ENCODE measurements at places on chromosomes 7 and 10.

DNA sequence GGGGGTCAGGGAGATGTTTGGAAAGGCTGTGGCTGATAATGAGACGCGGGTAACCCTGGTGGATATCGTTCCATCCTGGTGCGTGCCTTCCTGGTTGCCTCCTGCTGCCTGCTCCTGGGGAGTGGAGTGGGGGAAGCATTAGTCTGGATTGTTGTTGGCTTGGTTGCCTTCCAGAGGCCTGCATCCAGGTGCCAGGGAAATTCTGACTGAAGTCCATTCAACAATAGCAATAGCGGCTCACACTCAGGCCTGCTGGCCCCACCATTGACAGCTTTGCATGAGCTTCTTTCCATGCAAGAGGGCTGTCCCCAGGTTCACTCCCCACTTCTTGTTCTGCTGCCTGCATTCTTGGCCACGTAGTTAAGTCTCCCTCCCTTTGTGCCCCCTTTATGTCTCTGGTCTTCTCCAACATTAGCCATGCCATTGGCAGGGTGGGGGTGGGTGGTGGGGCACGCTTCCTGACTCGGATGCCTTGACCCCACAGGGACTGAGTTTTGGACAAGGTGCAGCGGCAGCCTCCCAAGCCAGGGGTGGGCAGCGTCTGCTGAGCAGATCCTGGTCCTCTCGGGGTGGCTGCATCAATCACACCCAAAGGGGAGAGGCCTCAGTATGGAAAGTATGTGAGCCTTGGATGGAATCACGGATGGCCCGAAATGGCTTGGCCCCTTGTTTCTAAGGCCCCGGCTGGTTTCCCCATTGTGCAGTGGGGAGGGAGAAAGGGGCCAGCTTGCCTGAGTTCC is 150.2 kb downstream of the GRK5 start:
- DNase-seq: no peak

GRCh38 chr7:132532281-132532680 is 44.0 kb downstream of the PLXNA4 start:
- no peak for DNase-seq

GRCh38 chr7:46972205-46972604 is 609.7 kb downstream of the TNS3 start:
- DNase-seq: no peak

GRCh38 chr10:126634347-126634746 is 36.1 kb downstream of the C10orf90 start:
- no peak for DNase-seq

DNA sequence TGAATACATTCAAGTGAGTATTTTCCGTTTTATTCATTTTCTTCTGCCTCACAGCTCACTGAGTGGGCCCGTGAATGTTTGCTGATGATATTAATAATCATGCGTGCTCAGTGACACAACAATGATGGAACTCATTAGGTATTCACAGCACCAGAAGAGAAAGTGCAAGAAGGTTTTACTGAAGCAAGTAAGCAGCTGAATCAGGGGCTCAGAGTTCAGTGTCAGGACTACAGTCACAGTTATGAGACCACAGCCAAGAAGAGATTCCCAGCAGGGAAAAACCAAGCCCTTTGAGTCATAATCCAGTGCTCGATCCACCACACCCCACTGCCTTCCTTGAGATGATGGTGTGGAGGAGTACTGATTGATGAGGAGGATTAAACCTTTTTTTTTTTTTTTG is 247.4 kb downstream of the KIAA1217 start:
- no peak for DNase-seq

DNA sequence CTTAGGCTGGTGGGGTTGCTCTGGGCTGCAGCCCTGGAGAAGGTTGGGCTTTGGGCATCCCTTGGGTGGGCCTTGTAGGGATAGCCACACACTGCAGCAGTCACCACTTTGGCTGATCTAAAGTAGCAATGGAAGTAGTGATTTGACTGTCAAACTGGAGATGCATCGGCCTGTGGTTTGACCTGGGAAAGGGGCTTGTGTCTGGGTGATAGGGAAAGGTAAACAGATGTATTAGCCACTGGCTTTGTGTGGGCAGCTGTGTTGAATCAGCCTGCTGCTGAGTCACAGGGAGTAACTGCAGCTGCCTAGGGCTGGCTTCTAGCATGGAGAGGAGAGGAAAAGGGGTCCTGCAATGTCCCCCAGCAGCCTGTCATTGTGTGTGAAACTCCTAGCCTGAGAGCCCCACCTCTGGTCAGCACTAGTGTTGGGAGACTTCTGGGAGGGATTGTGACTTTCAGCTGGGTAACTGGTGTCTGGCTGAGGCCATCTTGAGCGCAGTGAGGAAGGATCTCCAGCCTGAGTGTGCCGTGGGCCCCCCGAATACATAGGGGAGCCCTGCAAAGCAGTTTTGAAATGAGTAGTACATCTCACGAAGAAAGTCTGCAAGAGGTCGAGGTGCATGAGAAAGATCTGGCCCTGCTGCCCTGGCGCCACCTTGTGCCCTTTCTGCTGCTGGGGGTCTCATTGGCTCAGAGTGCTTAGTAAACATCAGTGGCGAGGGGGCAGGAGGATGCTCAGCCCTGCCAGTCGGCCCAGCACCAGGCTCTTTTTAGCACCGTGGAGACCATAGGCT is 117.3 kb downstream of the FANK1 start:
- no peak for DNase-seq

DNA sequence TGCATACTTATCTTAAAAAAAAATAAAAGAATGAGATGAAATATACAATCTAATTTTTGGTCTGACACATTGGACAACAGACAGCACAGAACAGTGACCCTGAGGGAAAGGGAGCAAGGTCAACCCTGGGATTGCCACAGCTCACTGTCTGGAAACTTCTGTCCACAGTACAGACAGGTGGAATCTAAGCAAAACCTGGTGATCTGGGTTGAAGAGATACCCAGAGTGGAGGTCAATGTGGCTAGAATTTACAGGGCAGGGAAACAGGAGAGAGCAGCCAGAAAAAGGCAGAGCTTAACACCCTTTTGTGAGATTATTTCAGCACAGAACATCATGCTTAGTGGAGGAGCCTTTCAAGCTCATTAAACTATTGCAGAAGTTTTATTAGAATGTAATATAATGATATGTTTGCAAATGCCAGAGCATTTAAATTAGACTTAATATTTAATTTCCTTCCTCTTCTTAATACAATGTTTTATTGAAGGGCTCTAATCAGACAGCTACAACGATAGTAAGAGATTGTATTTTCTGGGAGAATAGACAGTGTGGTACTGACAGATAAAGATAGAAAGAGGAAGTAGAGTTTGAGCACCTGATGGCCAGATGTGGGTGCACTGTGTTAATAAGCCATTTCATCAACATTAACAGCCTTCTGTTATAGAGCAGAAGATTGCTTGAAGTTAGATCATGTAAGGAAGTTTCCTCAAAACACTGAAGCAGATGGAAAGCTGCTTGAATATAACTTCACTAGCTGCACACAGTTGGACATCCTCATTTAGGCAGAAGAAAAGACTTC is 309.4 kb downstream of the HGF start:
- DNase-seq: no peak

GRCh38 chr7:14381936-14382335 is 392.5 kb upstream of the ETV1 start:
- DNase-seq: no peak

- no peak for DNase-seq
These were observed 103.4 kb upstream of the SEMA3D start for GRCh38 chr7:85290269-85290668.

DNA sequence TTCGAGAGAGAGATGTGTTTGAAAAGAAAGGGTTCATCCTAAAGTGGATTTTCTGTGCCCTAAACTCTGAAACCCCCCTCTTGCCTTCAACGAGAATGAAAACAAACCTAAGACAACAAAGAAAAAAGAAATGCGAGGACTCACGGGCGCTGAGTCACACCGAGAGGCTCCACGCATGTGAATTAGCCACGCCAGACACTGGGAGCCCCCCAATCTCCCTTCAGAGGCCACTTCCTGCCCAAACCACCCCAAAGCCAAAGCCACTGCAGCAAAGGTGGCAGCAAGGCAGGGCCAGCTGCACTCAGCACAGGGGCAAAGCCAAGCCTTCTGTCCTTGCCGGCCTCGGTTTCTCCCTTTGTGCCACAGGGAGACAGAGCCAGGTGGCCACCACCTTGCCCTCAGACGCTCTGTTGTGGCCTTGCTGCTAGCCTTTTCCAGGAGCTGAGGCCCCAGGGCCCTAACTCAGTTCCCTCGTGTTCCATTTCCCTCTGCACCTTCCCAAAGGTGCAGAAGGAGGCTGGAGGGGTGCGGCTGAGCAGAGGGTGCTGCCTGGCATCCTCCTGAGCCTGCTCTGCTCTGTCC is 93.3 kb downstream of the FAM53B start:
- no peak for DNase-seq

All from SK-N-MC (cell line).